Tongue (tissue), 3 donors: ENCODE measurements at places on chromosomes 12 and 14. TPM values are rescaled to one million over a fixed set of nuclear protein-coding genes. Genes with fewer than 3 reads are reported as not detected.

The CIDEB gene
- total RNA-seq: 14.6 TPM

The GPR65 gene
- 0.41 TPM for total RNA-seq

The NRL gene
- total RNA-seq: 2.4 TPM

The CHGA gene
- 0.72 TPM for total RNA-seq

The SERPINA10 gene
- not detected for total RNA-seq
